Heart left ventricle (tissue), 16 donors: ENCODE measurements at places on chromosomes 12 and 14.

- peak; percentile 74 for DNase-seq
Measured at GRCh38 chr14:60648934-60649874, at the start of gene SIX1. Gene SIX1, minus strand, starts transcription at chr14:60649477. Its CDS starts 288 bp downstream, at chr14:60649189.

- DNase-seq, result peak; percentile 69
Measured at GRCh38 chr14:91835920-91836843, 31.2 kb downstream of the TC2N start.

- DNase-seq, result no peak
Measured at GRCh38 chr12:67909091-67909531, 80.1 kb upstream of the IFNG-AS1 start.

- no peak for DNase-seq
Measured at GRCh38 chr14:73784181-73784987, 67.2 kb upstream of the PTGR2 start.

GRCh38 chr12:44696542-44696941 is 179.6 kb downstream of the NELL2 start:
- no peak for DNase-seq

GRCh38 chr12:97024393-97024792 is 117.3 kb downstream of the NEDD1 start:
- DNase-seq, result no peak

GRCh38 chr12:98058838-98059237 is 456.6 kb upstream of the TMPO start:
- no peak for DNase-seq

DNA sequence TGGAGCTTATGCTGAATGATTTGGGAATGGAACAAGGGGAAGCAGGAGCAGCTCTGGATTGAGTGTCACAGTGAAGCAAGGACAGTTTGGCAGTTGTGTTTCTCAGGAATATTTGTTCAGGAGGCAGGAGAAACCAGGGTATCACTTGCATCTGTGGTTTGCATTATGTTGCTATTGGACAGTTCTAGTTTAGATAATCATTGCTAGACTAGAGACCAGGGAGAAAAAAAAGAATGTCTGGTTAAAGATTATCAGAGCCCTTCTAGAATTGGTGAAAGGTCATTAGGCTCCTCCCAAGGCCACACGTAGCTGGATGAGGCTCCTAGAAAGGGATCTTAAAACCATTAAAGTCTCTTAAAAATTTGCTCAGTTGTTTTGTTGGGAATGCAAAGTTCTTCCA is 17.0 kb upstream of the SRSF5 start:
- DNase-seq, result no peak

DNA sequence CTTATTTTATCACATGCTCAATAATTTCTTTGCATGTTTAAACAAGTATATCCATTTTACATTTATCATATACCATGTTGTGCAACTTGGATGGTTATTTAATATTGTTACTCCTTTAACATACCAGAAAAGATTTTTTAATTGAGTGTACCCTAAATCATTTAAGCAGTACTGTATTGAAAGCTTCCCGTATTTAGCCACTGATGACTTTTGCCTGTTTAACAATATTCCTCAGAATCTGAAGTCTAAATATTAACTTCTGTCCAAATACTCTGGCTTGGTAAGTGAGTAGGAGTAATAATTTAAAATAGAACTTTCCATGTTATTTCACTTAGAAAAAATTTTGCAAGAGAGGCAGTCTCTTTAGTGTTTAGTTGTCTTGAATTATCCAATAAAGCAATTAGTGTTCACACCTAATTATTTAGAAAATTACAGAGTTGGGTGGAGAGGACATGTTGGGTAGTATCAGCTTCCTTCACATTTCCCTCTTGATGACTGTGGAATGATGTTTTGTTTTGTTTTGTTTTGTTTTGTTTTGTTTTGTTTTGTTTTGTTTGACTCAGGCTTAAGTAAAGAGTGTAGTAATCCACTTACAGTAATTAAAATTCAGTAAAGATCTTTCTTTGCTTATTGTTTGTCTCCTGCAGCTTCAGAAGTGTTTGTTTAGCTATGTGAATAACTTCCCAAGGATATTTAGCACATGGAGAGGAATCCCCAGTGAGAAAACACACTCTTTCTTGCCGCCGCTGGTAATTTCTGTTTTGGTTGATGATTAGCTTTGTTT is 59.5 kb downstream of the DAAM1 start:
- no peak for DNase-seq

DNA sequence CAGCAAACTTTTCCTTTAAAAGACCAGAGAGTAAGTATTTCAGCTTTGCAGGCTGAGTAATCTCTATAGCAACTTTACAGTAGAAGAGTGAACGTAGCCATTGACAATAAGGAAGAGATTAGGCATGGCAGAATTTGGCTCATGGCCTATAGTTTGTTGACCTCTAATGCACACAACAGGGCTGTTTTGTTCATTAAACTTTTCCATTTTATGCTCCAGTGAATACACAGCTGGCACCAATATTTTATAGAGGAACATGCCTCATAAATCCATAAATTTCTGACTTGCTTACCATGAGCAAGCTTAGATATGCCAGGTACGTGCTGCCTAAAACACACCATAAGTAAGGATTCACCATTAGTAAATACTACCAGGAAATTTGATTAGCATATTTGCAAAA is 609.0 kb upstream of the STXBP6 start:
- DNase-seq, result no peak

DNA sequence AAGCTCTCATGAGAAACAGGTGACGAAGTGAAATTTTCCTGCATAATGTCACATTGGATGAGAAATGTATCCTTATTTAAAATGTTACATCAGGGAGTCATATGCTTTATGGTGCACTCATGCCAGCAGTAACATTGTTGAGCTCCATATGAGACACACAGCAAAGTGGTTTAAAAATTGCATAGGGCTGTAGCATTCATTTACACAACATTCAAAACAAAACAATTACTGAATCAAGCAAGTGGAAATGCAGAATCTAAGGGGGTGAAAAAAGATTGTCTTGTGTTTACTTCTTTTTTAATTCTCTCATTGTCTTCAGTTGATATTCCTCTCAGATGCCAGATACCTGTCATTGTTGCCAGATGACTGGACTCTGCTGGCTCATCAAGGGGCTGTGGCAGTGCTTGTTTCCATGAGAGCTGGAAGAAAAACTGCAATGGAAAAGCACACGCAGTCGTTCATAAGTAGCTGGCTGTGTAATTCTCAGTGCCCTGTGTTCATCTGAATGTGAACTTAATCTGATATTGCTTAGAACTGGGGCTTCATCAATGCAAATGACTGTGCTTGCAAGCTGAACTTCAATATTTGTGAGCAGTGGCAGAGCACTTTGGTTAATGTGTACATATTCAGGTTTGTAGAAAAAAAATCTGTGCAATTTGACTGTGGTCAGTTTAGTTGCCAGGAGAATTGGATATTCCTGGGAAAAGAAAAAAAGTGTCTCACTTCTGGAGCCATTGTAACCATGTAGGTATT is 305.6 kb downstream of the RAD51B start:
- no peak for DNase-seq

GRCh38 chr14:69701291-69701690 is 65.7 kb upstream of the SRSF5 start:
- DNase-seq, result no peak

DNA sequence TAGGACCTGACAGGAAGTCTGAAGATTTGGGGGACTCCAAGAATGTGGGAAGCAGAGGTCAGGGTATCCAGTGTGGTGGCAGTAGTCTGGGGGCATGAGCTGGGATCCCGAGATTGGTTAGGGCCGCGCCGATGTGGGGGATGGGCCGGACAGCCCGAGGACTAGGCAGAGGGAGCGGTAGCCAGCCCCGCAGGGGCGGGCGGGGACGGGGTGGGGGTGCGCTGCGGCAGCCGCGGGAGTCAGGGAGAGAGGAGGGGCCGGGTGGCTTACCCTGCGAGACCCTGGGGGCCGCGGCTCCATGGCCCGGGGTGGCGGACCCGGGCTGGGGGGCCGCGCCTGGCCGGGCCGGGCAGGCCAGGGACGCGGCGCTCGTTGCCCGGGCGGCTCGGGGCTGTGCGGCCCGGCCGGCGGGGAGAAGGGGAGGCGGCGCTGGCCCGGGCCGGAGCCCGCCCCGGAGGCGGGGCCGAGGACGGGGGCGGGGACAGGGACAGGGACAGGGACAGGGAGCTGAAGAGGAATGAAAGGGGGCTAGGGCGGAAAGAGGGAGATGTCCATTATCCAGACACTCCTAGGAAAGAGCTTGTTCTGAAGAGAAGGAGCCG is 5.6 kb downstream of the ZNF385A start:
- peak; percentile 79 for DNase-seq

GRCh38 chr12:123030686-123031085 is 50.2 kb downstream of the ARL6IP4 start:
- DNase-seq, result no peak

DNA sequence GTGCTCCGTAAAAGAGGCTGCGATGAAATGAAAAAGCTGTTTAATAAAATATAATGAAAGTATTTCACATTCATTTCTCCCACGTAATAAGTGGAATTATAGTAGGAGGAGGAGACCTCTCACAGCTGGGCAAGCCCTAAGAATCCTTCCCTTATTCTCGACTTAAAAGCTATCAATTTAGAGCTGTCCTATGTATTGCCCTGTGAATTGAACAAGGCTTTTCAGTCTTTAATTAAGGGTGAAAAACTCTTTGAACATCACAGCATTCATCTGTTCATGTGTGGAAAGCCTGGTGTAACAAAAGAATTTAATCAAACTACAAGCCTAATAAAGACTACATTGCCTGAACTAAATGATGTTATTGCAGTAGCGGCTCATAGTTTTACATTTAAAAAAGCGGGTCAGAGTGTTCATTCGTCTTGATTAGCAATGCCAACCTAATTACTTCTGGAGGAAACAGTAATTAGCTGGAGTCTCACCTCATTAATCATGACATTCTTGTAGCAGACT is 142.0 kb downstream of the ETNK1 start:
- no peak for DNase-seq

- DNase-seq, result no peak
Measured at GRCh38 chr14:92515546-92516343, 2.2 kb downstream of the RIN3 start.

GRCh38 chr14:39548358-39548757 is 116.1 kb upstream of the FBXO33 start:
- no peak for DNase-seq

- no peak for DNase-seq
Measured at GRCh38 chr12:81094718-81095360, 17.0 kb downstream of the ACSS3 start.

DNA sequence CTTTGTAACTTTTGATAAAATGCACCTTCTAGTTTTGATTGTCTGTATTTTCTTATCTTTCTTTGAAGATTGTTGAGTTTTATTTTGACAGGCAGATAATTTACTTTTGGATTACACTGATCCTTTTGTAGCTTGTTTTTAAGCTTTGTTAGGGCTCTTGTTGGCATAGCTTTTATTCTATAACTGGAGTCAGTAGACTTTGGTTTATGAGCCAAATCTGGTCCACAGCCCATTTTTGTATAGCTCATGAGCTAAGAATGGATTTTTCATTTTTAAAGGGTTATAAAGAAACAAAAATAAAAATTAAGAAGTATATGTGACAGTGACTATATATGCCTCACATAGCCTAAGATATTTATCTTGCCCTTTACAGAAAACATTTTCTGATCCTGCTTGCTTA is 142.3 kb downstream of the FUT8 start:
- DNase-seq, result no peak

- no peak for DNase-seq
Measured at GRCh38 chr12:24600551-24600950, 348.4 kb downstream of the BCAT1 start.

- no peak for DNase-seq
Measured at GRCh38 chr14:72535485-72535884, 358.4 kb downstream of the DPF3 start.

- DNase-seq, result no peak
Measured at GRCh38 chr12:22532317-22532716, 12.0 kb downstream of the C2CD5 start.

- DNase-seq, result no peak
Measured at GRCh38 chr14:95495076-95495475, 21.4 kb downstream of the SYNE3 start.

DNA sequence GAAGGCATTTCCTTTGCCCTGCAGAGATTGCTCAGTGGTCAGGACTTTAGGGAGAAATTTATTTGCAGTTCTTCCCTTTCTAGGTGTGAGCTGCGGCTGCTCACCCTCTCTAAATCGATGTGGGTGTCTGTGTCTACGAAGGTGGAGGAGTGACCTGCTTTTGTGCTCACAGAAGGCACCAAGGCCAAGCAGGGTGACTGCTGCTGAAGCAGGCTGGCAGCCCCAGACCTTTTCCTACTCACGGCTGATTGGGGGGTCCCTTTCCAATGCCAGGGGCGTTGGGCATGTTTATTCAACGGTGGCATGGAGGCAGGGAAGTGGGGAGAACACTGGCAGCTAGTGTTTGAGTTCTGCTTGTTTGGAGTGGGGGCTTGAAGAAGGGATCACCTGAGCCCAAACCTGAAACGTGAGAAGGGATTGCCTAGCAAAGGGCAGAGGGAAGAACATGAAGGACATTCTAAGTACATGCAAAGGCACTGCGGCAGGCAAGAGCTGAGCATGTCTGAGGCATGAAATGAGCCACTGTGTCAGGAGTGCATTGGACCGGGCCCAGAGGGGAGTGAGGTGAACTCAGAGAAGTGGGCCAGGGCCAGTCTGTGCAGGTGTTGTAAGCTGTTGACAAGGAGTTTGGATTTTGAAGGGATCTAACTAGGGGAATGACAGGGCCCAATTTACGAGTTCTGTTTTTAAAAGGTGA is 56.3 kb downstream of the CACNA1C start:
- DNase-seq, result no peak

GRCh38 chr12:38809832-38810231 is 95.6 kb downstream of the CPNE8 start:
- DNase-seq, result no peak

GRCh38 chr14:94612580-94613554 is 676 bp downstream of the SERPINA3 start:
- no peak for DNase-seq

DNA sequence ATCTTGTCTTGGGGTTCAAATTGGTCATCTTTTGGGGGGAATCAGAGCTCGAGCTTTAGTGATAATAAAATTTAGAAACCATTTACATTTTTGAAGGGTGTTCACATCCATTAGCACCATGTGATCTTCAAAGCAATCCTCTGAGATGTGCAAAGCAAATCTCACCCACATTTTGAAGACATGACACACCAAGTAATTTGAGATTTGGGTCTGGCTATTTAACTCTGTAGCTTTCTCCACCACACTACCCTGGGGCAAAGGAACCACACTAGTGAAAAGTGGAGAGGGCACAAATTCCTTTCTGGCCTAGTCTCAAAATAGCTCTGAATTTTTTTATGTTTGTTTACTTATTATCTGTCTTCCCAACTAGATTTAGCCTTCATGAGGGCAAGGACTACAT is 46.6 kb upstream of the TMEM233 start:
- no peak for DNase-seq

GRCh38 chr12:54075974-54076373 is 22.3 kb downstream of the HOXC4 start:
- DNase-seq, result no peak

DNA sequence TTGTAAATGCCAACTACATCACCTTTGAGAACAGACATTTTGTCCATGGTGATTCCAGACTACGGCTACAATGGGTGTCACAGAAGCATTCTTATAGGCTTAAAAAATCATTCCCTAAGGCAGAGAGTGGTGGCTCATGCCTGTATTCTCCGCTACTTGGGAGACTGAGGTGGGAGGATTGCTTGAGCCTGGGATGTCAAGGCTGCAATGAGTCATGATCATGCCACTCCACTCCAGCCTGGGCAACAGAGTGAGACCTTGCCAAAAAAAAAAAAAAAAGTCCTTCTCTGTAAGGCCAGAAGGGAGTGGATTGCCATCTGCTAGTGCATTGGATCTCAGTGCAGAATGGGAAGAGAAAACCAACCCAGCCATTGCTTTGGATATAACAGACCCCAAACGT is 522.5 kb downstream of the VRK1 start:
- no peak for DNase-seq

- no peak for DNase-seq
Measured at GRCh38 chr14:93712838-93713724, 75.2 kb downstream of the PRIMA1 start.
